ENCODE measurements at places on chromosomes 13 and 19. TPM values are rescaled to one million over a fixed set of nuclear protein-coding genes. Genes with fewer than 3 reads are reported as not detected.

MED4 gene
- total RNA-seq, result 46.5 TPM

GRCh38 chr19:3770136-3770999, 1.7 kb downstream of the RAX2 start:
- no peak for DNase-seq

DNA sequence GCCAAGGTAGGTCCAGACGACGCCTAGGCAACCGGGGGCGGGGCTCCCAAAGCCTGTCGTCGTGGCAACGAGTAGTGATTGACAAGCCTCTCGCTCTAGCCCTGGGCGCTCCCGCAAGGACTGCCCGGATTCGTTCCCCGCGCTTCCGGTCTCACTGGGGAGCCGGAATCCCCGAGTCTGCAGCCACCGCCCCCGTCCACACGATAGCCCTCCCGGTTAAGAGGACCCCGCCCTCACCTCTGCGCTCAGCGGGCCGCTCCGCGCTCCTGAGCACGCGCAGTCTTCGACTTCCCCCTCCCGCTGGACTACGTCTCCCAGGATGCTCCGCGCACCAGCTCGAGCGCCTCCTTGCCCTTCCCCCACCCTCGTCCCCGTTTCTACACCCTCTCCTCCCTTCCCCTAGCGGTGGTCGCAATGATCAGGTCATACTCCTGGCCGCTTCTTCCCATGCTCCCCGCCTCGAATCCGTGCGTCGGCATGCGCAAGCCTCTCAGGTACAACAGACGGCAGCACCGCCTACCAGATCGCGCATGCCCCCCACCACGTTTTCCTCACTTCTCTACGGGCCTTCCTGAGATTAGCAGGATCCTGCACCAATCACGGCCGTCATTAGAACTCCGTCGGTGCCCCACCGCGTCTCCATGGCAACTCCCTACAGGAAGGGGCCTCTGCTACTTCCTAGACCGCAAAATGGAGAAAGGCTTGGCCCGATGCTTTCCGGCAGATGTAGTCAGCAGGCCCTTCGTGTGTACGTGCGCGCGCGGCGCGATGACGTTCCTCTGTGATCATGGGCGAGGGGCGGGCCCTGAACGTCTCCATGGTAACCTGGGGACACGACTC, at the start of gene MZF1:
MZF1 (minus strand) TSS at position 518 of the 840 bp plus-strand sequence. CDS start 1,946 bp downstream, outside the sequence.
- DNase-seq, result peak; percentile 100

GFY gene
- not detected for total RNA-seq

- no peak for DNase-seq
Observed at GRCh38 chr19:50654882-50655281, 5.6 kb downstream of the C19orf81 start.

TUBB4A gene
- 223 TPM for total RNA-seq

DNA sequence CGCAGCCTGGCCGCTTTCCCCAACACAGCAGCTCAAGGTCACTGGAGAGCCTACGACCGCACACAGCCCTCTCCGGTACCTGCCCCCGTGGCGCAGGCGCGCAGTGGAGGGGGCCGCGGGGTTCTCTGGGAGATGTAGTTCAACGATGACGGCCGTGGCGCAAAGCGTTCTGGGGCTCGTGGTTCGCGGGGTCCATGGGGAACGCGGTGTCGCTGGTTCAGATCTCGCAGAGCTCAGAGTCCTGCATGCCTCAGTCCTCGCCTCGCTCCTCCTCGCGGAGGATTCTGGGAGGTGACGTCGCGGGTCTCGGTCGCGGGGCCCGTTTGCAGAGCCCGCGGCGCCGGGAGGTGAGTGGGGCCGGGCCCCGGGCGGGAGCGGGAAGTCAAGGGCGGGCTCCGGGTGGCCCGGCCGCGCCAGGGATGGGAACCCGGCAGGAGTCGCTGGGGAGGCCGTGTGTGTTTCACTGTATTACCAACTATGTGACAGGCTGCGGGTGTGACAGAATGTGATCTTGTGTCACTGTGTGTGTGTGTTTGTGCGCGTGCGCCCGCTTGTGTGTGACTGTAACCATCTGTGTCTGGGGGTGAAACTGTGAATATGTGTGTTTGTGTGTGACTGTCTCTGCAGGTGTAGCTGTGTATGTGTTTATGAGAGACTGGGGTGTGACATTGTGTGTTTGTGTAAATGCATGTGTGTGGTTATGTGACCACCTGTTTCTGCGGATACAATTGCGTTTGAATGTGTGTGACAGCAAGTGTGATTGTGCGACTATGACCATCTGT, at the start of gene ZNF527:
ZNF527 (plus strand) TSS at position 220 of the 782 bp plus-strand sequence. CDS start 3,100 bp downstream, outside the sequence.
- peak; percentile 99 for DNase-seq

DNA sequence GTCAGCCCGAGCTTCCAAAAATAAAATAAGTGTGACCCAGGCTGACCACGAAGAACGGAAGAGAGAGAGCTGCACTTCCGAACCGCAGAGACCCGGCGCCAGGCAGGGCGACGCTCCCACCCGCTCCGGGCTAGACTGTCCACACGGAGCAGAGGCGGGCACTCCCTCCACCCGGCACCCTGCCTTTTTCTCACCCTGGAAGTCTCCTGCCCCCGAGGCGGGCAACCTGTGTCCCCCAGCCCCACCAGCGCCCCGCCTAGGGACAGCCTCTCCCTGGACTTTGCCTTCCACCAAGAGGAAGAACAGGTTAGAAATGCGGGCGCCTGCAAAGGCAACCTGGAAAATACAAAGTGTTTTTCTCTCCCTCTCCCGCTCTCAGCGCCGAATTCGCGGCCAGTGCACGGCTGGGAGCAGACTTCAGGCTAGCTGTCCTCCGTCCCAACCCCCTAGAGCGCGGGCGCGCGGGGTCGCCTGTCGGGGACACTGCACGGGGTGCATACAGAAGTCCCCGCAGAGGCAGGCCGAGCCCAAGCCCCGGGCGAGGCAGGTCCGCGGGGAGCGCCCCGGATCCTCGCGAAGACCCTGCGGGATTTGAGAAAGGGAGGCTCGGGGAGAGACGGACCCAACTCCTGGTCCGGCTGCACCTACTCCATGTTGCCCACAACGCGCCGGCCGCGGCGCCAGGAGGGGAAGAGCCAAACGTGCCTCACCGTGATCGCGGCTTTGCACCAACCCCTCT, 845 bp downstream of the SPRY2 start:
- peak; percentile 65 for DNase-seq

DNA sequence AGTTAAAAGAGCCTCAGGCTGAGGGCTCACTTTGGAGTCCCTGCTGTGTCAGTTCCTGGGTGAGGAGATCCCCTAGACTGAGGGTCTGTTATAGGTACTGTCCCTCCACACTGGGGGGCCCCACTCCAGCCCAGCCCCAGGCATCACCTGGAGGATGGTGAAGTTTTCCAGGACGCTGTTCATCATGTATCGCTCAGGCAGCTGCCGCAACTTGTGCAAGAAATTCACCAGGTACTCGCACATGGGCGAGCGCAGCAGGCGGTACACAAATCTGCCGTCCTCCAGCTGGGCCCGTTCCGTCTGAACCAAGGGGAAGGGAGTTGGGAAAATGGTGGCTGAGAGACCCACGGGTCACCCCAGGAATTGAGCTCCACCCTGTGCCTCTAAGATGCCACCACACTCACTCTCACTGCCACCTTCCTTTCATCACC, 7.1 kb downstream of the CD37 start:
- no peak for DNase-seq

ACTMAP gene
- 17.5 TPM for total RNA-seq
